ENCODE measurements at places on chromosomes 2 and 18.

- H3K27ac ChIP-seq, result no peak overlapping the region
- H3K4me1 ChIP-seq, result peaks cover 6% of the 10 kb centered on the region
- H3K36me3 ChIP-seq, result no peaks in the 10 kb centered on the region
- no peak overlapping the region for H3K4me3 ChIP-seq
- peak; percentile 8 for DNase-seq
Observed at GRCh38 chr2:206876216-206876860, 63.0 kb upstream of the CPO start.

DNA sequence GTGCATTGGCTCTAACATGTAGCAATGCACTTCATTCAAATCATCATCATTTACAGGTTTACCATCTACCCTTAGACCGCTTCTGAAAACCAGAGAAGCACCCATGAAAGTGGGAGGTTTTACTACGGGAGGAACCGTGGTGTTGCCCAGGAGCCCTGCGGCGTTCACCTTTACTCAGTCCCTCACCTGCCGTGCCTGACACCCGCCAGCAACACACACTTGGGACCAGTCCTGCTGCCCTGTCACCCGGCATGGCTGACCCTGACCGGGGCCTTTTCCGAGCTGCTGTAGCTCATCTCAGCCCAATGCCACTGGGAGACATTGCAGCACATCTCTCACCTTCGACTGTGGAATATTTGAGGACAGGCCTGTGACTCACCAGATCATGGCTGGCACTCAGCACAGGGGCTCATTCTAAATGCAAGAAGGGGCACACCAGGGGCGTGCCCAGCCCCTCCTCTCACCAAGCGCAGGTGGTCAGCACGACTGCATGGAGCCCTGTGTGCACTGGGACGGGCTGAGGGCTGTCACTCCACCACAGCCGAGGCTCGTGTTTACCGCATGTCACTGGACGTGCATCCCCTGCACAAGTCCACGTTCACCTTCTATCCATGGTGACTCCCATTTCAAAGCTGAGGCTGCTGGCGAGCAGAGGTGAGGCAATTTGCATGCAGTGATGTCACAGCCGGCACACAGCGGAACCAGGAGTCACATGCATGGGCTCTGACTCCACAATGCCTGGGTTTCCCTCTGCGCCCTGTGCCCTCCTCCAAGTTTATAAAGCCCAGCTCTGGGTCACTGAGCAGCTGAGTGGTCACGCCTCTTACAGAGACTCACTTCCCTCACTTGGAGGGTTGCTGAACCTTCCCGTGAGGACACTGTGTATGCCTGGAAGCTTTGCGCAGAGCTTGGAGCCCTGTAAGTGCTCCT is 76.7 kb upstream of the SNTG2 start:
- DNase-seq, result no peak
- H3K4me1 ChIP-seq, result peaks cover 21% of the 10 kb centered on the region
- peaks cover 34% of the 10 kb centered on the region for H3K27me3 ChIP-seq
- no peak overlapping the region for H3K4me3 ChIP-seq
- no peak overlapping the region for H3K27ac ChIP-seq
- no peaks in the 10 kb centered on the region for H3K36me3 ChIP-seq

- H3K36me3 ChIP-seq, result peaks cover 55% of the 10 kb centered on the region
- H3K27me3 ChIP-seq, result no peaks in the 10 kb centered on the region
- H3K27ac ChIP-seq, result no peak overlapping the region
- no peak overlapping the region for H3K4me3 ChIP-seq
- DNase-seq, result no peak
Observed at GRCh38 chr2:10132996-10133647, 10.6 kb downstream of the RRM2 start.

GRCh38 chr18:23141104-23141999 is 6.1 kb downstream of the CABLES1 start:
- H3K27ac ChIP-seq, result peak overlapping the region; percentile 6
- peak overlapping the region; percentile 9 for H3K4me3 ChIP-seq
- DNase-seq, result no peak
- peaks cover 5% of the 10 kb centered on the region for H3K36me3 ChIP-seq
- H3K4me1 ChIP-seq, result peaks cover 91% of the 10 kb centered on the region

DNA sequence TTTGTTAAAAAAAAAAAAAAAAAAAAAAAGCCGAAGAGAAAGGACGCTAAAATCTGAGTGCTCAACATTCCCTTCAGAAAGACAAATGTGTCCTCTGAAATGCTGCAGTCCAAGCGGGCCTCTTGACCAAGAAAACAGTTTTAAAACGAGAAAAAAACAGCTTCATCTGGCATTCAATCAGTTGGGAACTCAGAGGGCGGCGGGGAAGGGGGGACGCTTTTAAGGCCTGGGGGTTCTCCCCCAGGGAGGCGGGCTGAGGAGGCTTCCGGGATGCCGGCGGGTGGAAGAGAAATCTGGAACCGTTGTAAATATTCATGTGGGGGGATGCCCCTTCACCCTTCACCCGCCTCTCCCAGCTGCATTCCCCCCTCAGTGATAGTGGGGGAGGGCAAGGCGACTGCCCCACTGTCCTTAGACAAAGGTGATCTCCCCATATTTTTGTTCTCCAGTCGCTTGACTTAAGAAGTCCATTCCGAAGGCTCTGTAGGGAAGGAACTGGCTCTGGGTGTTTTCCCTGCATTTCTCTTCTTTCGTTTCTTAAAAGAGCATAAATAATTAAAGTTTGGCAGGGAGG is 3.3 kb upstream of the HOXD11 start:
- DNase-seq, result no peak
- peaks cover 53% of the 10 kb centered on the region for H3K4me1 ChIP-seq
- no peaks in the 10 kb centered on the region for H3K36me3 ChIP-seq
- peak overlapping the region; percentile 84 for H3K4me3 ChIP-seq
- H3K27me3 ChIP-seq, result peaks cover 90% of the 10 kb centered on the region
- H3K27ac ChIP-seq, result no peak overlapping the region

DNA sequence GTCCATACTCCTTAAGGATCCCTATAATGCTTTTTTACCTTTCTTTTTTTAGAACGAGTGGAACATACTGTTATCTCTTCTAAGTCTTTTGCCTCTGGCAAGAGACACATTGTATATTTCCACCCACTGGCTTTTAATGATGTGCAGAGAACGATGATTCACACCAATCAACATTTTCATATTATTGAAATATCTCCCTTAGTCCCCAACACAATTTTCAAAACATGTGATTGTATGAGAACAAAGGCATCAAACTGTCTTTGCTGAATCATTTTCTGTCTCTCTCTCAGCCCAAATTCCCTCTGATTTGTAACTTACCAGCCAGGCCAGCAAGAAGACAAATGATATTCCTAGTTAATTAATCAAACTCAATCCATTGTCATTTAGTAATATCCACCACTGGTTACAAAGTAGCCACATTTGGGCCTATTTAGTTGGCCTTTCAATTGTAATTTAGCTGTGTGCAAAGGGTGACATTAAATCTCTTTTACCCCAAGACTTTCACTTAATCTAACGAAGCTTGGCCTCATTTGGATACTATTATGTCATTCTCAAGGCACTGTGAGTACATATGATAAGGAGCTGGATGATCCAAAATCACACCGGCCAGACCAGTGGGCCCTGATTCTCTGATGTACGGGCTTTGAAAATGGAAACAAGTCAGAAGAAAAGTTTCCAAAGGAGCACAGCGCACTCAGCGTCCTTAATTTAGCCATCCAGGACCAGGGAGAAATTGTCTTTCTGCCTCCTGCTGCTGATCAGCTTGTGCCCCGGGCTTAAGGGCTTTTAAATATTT is 185.1 kb downstream of the SCG2 start:
- no peak for DNase-seq
- peaks cover 3% of the 10 kb centered on the region for H3K27me3 ChIP-seq
- no peaks in the 10 kb centered on the region for H3K4me1 ChIP-seq
- H3K27ac ChIP-seq, result no peak overlapping the region
- H3K36me3 ChIP-seq, result no peaks in the 10 kb centered on the region
- H3K4me3 ChIP-seq, result no peak overlapping the region

DNA sequence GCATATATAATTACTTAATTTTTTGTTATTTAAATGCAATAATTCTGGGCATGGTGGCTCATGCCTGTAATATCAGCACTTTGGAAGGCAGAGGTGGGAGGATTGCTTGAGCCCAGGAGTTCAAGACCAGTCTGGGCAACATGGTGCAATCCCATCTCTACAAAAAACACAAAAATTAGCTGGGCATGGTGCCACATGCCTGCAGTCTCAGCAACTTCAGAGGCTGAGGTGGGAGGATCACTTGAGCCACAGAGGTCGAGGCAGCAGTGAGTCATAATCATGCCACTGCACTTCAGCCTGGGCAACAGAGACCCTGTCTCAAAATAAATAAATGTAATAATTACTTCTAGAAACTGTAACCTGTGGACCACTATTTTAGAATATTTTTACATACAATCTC is 21.5 kb upstream of the TMEM87B start:
- H3K4me3 ChIP-seq, result no peak overlapping the region
- peaks cover 9% of the 10 kb centered on the region for H3K4me1 ChIP-seq
- H3K36me3 ChIP-seq, result peaks cover 23% of the 10 kb centered on the region
- no peak for DNase-seq
- peaks cover 3% of the 10 kb centered on the region for H3K27me3 ChIP-seq

GRCh38 chr2:170715062-170715931 is at the start of gene SP5:
TSS of gene SP5 (plus strand) at chr2:170715337. CDS start at chr2:170715513, 176 bp downstream.
- H3K4me3 ChIP-seq, result peak within 1 kb of the TSS; percentile 87
- DNase-seq, result peak; percentile 75

DNA sequence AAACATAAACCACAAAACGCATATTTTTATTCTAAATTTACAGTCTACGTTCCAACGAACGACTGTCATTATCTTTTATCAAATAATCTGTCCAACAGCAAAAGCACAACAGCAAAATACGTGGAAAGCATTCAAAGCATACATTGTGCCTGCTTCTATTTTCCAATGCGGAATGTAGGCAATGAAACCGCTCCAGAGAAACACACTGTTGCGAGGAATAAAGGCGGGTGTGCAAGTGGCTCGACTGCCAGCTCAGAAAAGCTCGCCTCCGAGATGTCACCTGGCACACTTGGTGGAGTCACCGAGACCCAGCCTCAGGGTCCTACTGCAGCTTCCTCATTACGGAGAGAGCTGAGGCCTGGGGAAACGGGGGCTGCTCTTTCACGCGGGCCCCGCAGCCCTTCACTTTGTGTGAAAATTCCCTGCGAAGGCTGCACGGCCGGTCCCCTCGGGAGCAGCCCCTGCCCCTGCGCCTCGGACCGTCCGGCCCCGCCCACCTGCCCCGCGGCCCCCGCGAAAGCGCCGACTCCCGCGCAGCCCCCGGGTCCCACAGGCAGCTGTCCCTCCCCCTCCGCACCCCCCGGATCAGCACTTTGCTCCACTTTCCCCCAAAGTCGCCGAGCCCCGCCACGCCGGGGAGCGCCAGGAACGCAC is 752 bp downstream of the MGAT4A start:
- H3K4me1 ChIP-seq, result peaks cover 11% of the 10 kb centered on the region
- no peak overlapping the region for H3K27ac ChIP-seq
- H3K4me3 ChIP-seq, result peak overlapping the region; percentile 82
- DNase-seq, result peak; percentile 65

- H3K27me3 ChIP-seq, result no peaks in the 10 kb centered on the region
- DNase-seq, result no peak
- peak overlapping the region; percentile 59 for H3K27ac ChIP-seq
- no peak overlapping the region for H3K4me3 ChIP-seq
- no peaks in the 10 kb centered on the region for H3K36me3 ChIP-seq
- no peaks in the 10 kb centered on the region for H3K4me1 ChIP-seq
Observed at GRCh38 chr2:144894612-144895599, 375.0 kb upstream of the ZEB2 start.

DNA sequence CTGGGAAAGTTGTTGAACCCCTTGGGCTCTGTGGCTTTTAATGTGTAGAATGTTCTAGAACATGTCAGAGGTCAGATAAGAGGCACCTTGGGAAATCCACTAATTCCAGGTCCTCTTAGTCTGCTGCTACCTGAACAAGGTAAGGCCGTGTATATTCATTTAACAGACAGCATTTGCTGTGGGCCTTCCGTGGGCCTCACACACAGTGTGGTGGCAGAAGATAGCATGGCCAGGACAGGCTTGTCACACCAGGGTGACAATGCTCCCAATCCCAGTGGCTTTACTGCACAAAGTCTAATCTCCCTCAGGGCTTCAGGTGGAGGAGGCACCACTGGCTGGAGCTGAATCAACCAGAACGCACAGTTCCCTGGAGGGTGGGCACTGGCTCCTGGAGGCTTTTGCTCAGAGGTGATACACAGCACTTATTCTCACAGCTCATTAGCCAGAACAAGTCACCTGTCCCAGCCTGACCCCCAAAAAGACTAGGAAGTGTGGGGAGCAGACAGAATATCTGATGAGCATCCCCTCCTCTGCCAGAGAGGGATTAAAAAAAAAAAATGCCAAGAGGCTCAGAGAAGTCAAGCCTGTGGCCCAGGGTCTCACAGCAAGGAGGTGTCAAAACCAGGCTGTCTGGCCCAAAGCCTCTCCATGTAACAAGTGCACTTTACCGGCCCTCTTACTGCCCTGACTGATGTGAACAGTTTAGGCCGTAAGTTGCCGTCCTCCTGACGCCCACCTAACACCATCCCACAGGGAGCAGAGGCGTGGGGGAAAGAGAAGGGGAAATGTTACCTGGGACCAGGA is 216.9 kb upstream of the RAB6C start:
- H3K4me3 ChIP-seq, result no peak overlapping the region
- DNase-seq, result no peak
- H3K36me3 ChIP-seq, result no peaks in the 10 kb centered on the region
- peaks cover 25% of the 10 kb centered on the region for H3K4me1 ChIP-seq
- no peak overlapping the region for H3K27ac ChIP-seq
- no peaks in the 10 kb centered on the region for H3K27me3 ChIP-seq

DNA sequence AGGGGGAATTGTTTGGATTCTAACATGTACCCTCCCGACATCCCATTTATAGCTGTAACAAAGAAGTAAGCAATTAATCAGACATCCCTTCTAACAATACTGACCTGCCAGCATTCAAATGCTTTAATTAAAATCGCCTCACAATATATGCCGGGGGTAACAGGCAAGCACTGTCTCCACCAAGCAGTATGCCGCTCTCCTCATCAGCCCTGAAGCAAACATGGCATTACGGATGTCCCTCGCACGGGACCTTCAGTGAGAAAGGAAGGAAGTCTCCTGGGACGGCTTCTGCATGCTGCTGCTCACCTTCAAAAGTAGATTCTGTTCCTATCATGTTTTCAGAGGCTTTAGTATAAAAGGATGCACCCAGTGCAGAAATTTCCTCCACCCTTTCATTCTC is 292.7 kb upstream of the POU3F3 start:
- H3K4me1 ChIP-seq, result peaks cover 32% of the 10 kb centered on the region
- no peak overlapping the region for H3K4me3 ChIP-seq
- peaks cover 4% of the 10 kb centered on the region for H3K27me3 ChIP-seq
- no peak for DNase-seq
- H3K36me3 ChIP-seq, result no peaks in the 10 kb centered on the region

- peaks cover 6% of the 10 kb centered on the region for H3K27me3 ChIP-seq
- no peaks in the 10 kb centered on the region for H3K36me3 ChIP-seq
- H3K4me1 ChIP-seq, result peaks cover 28% of the 10 kb centered on the region
- H3K27ac ChIP-seq, result no peak overlapping the region
- H3K4me3 ChIP-seq, result no peak overlapping the region
Observed at GRCh38 chr18:49681387-49681786, 119.5 kb downstream of the LIPG start.
